ENCODE measurements at places on chromosomes 6 and 20. TPM values are rescaled to one million over a fixed set of nuclear protein-coding genes. Genes with fewer than 3 reads are reported as not detected.

The BIRC7 gene
- total RNA-seq = not detected

- H3K36me3 ChIP-seq = no peaks in the 10 kb centered on the region
- no peak overlapping the region for H3K27ac ChIP-seq
- H3K4me1 ChIP-seq = no peaks in the 10 kb centered on the region
These were observed 3.0 kb downstream of the NR2E1 start for GRCh38 chr6:108168501-108169463.

GRCh38 chr20:37850724-37851355 lies 52.1 kb upstream of the VSTM2L start:
- no peak overlapping the region for H3K27ac ChIP-seq
- no peak for DNase-seq
- no peak overlapping the region for H3K4me3 ChIP-seq
- H3K27me3 ChIP-seq = no peaks in the 10 kb centered on the region
- peaks cover 5% of the 10 kb centered on the region for H3K36me3 ChIP-seq

GRCh38 chr6:81767163-81767891 lies 14.8 kb upstream of the TENT5A start:
- no peak for DNase-seq
- no peaks in the 10 kb centered on the region for H3K27me3 ChIP-seq
- H3K4me3 ChIP-seq = no peak overlapping the region
- H3K27ac ChIP-seq = no peak overlapping the region
- H3K36me3 ChIP-seq = no peaks in the 10 kb centered on the region

DNA sequence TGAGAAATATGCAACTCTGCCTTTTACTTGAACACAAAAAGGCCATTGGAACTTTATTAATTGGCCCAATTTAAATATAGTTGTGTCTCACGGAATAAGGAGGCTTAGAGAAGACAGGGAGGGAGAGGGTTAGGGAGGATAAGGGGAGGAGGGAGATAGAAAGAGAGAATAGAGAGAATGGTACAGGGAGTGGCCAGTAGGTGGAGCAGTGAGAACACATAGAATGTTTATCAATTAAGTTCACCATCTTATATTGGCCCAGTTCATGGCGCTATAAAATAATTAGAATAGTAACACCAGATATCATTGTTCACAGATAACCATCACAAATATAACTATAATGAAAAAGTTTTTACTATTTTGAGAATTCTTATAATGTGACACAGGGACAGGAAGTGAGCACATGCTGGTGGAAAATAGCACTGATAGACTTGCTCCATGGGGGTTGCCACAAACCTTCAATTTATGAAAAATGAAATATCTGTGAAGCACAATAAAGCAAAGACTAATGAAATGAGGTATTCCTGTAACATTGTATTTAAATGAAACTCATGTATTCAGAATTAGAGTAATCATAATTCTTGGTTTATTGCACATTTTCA lies 374.1 kb upstream of the MANEA start:
- no peaks in the 10 kb centered on the region for H3K27me3 ChIP-seq
- H3K4me3 ChIP-seq = no peak overlapping the region
- no peak overlapping the region for H3K27ac ChIP-seq
- no peak for DNase-seq
- H3K4me1 ChIP-seq = no peaks in the 10 kb centered on the region

The CFB gene
- 0.44 TPM for total RNA-seq

The PSMF1 gene
- total RNA-seq = 167 TPM

- peaks cover 5% of the 10 kb centered on the region for H3K4me1 ChIP-seq
- H3K27ac ChIP-seq = peak overlapping the region; percentile 97
- H3K36me3 ChIP-seq = no peaks in the 10 kb centered on the region
These were observed 814 bp upstream of the ADNP start for GRCh38 chr20:50932016-50932485.

- H3K27ac ChIP-seq = no peak overlapping the region
- no peaks in the 10 kb centered on the region for H3K4me1 ChIP-seq
- H3K36me3 ChIP-seq = peaks cover 32% of the 10 kb centered on the region
- no peaks in the 10 kb centered on the region for H3K27me3 ChIP-seq
- no peak overlapping the region for H3K4me3 ChIP-seq
These were observed 112.8 kb downstream of the ZMYND8 start for GRCh38 chr20:47243532-47244305.

DNA sequence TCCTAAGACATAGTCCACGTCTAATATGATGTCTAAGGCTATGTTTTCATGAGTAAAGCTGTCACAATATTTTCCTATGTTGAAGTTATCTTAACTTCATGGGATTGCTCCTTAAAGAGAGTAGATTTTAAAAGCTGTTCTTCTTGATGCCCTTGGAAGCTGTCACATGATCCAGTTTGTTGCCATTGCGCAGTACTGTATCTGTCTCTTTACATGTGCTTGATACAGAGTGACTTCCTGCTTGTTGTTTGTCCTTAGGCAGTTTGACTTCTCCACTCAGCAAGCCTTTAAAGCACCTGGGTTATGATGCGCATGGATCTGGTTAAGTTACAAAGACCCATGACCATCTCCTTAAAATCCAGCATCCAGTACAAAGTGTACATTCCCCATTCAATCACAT lies 85.4 kb downstream of the CDYL start:
- no peak overlapping the region for H3K27ac ChIP-seq
- H3K27me3 ChIP-seq = no peaks in the 10 kb centered on the region
- no peak for DNase-seq
- peaks cover 5% of the 10 kb centered on the region for H3K4me1 ChIP-seq

The RIN2 gene
- 8.5 TPM for total RNA-seq

DNA sequence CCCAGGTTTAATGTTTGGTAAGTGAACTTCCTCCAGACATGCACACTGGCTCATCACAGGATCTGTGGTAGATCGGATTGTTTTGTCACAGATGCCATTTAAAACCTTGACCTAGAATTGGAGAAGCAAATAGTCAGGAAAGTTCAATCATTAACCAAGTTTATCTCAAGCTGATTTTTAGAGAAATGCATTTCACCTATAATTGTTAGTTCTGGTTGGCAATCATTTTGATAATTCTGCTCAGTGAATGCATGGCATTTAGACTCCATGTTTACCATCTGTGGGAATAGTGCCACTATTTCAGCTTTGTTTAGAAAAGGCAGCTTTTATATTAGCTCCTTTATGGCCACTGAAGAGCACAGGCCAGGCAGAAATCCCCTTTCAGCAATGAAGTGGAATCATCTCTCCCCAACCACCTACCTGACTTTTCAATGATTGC lies 73.9 kb upstream of the IPCEF1 start:
- no peaks in the 10 kb centered on the region for H3K27me3 ChIP-seq
- H3K4me1 ChIP-seq = no peaks in the 10 kb centered on the region
- H3K27ac ChIP-seq = no peak overlapping the region
- DNase-seq = no peak
- H3K36me3 ChIP-seq = no peaks in the 10 kb centered on the region
- H3K4me3 ChIP-seq = no peak overlapping the region

The RPS6KA2 gene
- total RNA-seq = 1.0 TPM

The NMBR gene
- total RNA-seq = not detected

The LY6G6F gene
- total RNA-seq = not detected

GRCh38 chr6:132132924-132133639 lies 181.9 kb upstream of the CCN2 start:
- no peak overlapping the region for H3K27ac ChIP-seq
- H3K27me3 ChIP-seq = no peaks in the 10 kb centered on the region
- DNase-seq = no peak
- no peaks in the 10 kb centered on the region for H3K36me3 ChIP-seq
- H3K4me1 ChIP-seq = no peaks in the 10 kb centered on the region
- no peak overlapping the region for H3K4me3 ChIP-seq

The ATP9A gene
- 0.37 TPM for total RNA-seq

The SLC35A1 gene
- total RNA-seq = 6.8 TPM

The PRPH2 gene
- total RNA-seq = not detected

DNA sequence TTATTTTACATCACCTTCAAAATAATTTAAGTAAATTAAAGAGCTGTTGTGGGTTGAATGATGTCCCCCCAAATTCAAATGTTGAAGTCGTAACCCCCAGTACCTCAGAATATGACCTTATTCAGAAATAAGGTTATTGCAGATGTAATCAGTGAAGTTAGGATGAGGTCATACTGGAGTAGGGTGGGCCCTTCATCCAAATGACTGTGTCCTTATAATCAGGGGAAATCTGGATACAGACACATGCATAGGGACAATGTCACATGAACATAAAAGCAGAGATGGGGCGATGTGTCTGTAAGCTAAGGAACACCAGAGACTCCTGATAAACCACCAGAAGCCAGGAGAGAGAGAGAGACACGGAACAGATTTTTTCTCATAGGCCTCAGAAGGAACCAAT lies 13.3 kb upstream of the IL20RA start:
- H3K27me3 ChIP-seq = no peaks in the 10 kb centered on the region
- no peaks in the 10 kb centered on the region for H3K36me3 ChIP-seq
- no peak overlapping the region for H3K4me3 ChIP-seq

GRCh38 chr6:48113130-48113529 lies 2.1 kb upstream of the PTCHD4 start:
- H3K4me3 ChIP-seq = no peak overlapping the region
- no peaks in the 10 kb centered on the region for H3K4me1 ChIP-seq
- no peaks in the 10 kb centered on the region for H3K27me3 ChIP-seq
- no peaks in the 10 kb centered on the region for H3K36me3 ChIP-seq

GRCh38 chr20:17947474-17947815 lies 21.1 kb downstream of the SNX5 start:
- no peaks in the 10 kb centered on the region for H3K27me3 ChIP-seq
- no peak overlapping the region for H3K27ac ChIP-seq
- H3K36me3 ChIP-seq = peaks cover 18% of the 10 kb centered on the region
- no peak overlapping the region for H3K4me3 ChIP-seq
- peaks cover 22% of the 10 kb centered on the region for H3K4me1 ChIP-seq

The TUBB2B gene
- 55.4 TPM for total RNA-seq

The PTPN1 gene
- total RNA-seq = 74.7 TPM

The TBX18 gene
- 0.10 TPM for total RNA-seq

DNA sequence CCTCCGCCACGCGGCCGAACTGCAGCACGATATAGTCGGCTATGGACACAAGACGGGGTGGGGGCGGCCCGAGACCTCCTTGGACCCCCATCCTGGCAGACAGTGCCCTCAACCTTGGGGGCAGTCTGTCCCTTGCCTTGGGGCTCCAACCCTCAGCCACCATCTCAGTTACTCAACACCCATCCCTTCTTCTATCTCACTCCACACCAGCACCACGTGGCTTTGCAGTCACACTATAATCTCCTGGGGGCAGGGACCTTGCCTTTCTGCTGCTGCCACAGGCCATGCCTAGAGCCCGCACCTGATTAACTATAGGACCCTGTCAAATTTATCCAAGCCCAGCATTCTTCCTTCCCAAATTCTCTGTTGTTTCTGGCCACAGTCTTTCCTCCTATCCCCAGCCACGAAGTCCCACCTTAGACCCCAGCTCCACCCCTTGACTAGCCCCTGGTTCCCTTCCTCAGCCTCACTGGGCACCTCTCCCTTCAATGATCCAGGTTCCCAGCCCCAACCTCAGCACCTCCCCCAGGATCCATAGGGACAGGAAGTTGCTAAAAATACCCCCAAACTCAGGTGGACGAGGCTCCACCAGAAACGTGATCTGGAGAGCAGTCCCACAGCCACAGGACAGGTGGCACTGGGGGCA lies 1.7 kb upstream of the TEAD3 start:
- H3K27ac ChIP-seq = no peak overlapping the region
- peaks cover 16% of the 10 kb centered on the region for H3K27me3 ChIP-seq
- no peak for DNase-seq
- H3K4me1 ChIP-seq = peaks cover 8% of the 10 kb centered on the region
- no peaks in the 10 kb centered on the region for H3K36me3 ChIP-seq

The MACROD2 gene
- total RNA-seq = 2.9 TPM

- H3K4me1 ChIP-seq = no peaks in the 10 kb centered on the region
- no peak overlapping the region for H3K4me3 ChIP-seq
- no peaks in the 10 kb centered on the region for H3K27me3 ChIP-seq
- no peak overlapping the region for H3K27ac ChIP-seq
- DNase-seq = no peak
- no peaks in the 10 kb centered on the region for H3K36me3 ChIP-seq
These were observed 181.1 kb upstream of the TENT5A start for GRCh38 chr6:81933608-81934051.

- no peak overlapping the region for H3K4me3 ChIP-seq
- no peak for DNase-seq
- H3K4me1 ChIP-seq = no peaks in the 10 kb centered on the region
- H3K27ac ChIP-seq = no peak overlapping the region
- no peaks in the 10 kb centered on the region for H3K27me3 ChIP-seq
These were observed 82.1 kb downstream of the TCP11 start for GRCh38 chr6:35058865-35059522.

The MUC22 gene
- not detected for total RNA-seq

DNA sequence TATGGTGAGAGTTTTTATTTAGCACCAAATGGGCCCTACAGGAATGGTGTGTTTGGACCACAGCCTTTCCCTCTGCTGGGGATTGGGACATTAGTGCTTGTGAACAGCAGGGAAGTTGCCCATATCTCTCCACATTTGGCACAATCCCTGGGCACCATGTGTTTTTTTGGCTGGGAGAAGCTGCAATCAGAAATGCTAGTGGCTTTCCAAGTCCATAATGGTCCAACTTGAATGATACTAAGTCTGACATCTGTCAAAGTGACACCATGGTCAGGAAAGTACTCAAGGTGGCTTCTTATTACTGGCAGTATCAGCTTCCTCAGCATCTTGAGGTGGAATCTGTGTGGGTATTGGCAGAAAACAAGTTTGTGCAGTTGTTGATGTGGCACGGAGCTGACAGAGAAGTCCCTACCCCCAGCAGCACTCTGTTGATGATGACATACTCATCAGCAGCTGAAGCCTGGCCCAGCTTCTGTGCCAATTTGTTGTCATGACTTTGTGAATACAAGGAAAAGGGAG lies 53.0 kb downstream of the SASH1 start:
- no peak overlapping the region for H3K4me3 ChIP-seq
- no peaks in the 10 kb centered on the region for H3K27me3 ChIP-seq
- H3K36me3 ChIP-seq = no peaks in the 10 kb centered on the region
- H3K4me1 ChIP-seq = no peaks in the 10 kb centered on the region
- no peak overlapping the region for H3K27ac ChIP-seq
- DNase-seq = no peak
